ENCODE measurements at places on chromosomes 3 and 15.

GRCh38 chr3:49799761-49800160, at the start of gene CDHR4:
CDHR4 (minus strand) TSS chr3:49799873; CDS start chr3:49799812, 61 bp downstream.
- no peak for DNase-seq

DNA sequence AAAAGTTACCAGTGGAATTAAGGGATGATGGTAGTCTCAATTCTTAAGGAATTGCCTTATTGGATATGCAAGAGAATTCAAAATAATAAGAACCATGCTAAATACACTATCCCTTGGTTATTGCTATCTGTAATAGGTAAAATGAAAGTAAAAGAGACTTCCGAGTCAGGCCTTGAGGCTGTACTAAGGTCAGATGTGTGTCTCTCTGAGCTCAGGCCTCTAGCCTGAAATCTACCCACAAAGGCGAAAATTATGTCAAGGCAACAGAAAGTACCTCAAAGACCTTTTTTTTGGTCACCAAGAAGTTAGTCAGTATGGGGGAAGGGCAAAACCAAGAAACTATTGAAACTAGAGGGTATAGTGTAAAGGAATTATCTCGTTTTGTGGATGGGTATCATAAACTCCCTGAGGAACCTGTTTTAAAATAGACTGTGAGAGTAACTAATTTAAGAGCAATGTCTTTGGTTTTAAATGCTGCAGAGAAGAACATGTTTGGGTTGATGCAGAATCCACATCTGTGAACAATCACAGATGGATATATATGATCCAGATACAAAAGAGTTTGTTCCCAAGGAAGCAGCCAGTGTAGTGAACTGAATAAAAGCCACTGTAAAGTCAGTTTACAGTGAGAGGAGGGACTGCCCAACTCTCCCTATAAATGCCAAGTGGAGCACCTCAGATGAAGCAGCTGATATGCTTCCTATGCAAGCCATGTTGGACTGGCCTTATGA, 382.3 kb upstream of the SEMA6D start:
- no peak for DNase-seq

DNA sequence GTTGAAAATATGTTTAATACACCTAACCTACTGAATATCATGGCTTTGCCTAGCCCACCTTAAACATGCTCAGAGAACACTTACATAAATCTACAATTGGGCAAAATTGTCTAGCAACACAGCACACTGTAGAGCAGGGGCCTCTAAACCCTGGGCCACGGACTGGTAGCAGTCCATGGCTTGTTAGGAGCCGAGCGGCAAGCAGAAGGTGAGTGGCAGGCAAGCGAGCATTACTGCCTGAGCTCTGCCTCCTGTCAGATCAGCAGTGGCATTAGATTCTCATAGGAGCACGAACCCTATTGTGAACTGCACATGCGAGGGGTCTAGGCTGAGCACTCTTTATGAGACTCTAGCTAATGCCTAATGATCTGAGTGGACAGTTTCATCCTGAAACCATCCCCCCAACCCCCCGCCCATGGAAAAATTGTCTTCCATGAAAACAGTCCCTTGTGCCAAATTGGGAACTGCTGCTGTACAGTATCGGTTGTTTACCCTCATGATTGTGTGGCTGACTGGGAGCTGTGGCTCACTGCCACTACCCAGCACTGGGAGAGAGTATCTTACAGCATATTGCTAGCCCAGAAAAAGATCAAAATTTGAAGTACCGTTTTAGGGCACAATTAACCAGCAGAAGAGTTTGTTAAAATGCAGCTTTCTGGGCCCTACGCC, 26.1 kb downstream of the CMSS1 start:
- DNase-seq = no peak

DNA sequence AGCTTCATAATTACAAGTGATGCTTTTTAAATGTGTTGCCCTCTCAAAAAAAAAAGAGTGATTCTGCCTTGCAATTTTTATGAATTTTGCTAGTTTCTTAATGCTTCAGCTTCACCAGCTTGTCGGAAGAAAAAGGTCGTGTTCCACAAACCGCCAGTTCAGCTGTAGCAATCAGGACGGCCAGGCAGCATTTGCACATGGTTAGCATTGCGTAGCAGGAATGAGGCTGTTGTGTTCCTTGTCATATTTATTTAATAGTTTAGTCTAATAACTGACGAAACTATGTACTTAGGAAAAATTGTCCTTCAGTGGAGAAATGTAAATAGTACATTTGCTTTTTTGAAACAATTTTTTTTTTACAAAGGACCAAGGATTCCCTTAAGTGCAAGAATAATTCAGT, 64.9 kb upstream of the SELENOK start:
- no peak for DNase-seq

- no peak for DNase-seq
Observed at GRCh38 chr3:23826382-23827064, 20.8 kb downstream of the UBE2E1 start.

DNA sequence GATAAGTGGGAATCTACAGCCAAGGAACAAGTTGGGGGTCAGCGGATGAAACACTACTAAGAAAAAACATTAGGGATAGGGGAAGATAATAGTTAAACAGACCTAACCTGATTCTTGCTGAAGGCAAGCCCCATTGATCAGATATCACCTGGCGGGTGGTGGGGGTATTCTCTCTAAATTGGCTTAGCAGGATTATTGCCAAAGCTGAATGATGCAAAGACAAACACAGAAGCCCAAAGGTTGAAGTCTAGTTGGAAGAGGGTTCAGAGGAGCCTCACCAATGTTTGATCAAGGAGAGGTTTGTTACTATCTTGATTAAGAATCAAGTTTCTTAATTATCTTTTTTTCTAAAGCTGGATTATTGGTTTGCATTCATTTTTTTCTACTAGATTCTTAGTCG, 371.9 kb upstream of the CNTN4 start:
- no peak for DNase-seq

DNA sequence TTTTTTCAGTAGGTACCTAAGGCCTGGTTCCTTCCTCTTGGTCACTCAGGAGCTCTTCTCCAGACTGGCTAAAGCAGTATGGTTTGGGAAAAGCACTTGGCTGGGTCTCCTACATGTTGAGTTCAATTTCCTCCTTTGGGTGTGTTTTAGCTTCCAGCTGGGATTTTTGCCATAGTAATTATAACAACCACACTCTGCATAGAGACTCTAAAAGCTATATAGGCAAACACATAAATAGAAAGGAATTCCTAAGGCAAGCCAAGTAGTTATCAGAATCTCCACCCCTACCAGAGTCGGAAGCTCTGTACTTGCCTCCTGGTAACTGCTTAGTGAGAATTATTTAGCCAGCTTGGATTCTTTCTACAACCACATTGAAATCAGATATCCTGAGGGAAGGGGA, 48.6 kb downstream of the FOXL2 start:
- DNase-seq = no peak

DNA sequence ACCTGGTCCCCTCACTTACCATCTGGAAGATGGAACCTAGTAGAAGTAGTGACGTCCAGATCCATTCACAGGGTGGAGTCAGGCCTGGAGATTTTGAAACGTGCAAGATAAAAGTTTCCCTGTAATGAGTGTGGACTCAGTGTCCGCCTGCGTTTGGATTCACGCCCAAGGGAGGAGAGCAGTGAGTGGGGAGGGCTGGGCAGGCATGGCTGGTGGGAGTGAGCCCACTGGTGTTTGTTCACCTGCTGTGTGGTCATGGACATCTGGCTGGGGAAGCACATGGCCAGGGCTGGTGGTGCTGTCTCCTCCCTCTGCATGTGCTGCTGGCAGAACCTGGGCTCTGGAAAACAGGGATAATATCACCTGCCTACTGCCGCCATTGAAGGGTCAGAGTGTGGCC, 37.0 kb downstream of the RLBP1 start:
- DNase-seq = no peak

- DNase-seq = no peak
Observed at GRCh38 chr3:195119461-195120266, 151.3 kb downstream of the XXYLT1 start.

GRCh38 chr3:9193633-9194195, 55.7 kb downstream of the SRGAP3 start:
- no peak for DNase-seq

GRCh38 chr3:179181993-179182551, 33.9 kb downstream of the PIK3CA start:
- no peak for DNase-seq

DNA sequence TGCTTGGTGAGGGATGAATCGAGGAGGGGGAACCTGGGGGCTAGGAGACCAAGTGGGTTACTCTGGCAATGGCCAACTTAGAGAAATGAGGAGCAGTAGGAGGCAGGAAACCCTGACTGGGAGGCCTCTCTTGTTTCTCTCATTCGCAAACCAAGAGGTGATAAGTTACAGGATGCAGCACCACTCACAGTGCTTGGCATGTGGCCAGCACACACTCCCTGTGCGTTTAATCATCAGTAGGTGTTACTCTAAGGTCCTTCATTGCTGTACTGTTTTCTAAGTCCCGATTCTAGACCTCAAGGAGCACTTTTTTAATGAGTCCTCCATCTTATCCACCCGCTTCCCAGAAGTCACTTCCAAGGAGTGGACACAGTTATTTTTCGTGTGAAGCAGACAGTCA, 314.1 kb upstream of the TRIM42 start:
- no peak for DNase-seq

GRCh38 chr3:130488288-130488687, 28.7 kb upstream of the COL6A6 start:
- no peak for DNase-seq

GRCh38 chr3:161177991-161178390, 43.1 kb upstream of the NMD3 start:
- DNase-seq = no peak

- DNase-seq = no peak
Observed at GRCh38 chr15:95027981-95028380, 796.6 kb downstream of the MCTP2 start.

DNA sequence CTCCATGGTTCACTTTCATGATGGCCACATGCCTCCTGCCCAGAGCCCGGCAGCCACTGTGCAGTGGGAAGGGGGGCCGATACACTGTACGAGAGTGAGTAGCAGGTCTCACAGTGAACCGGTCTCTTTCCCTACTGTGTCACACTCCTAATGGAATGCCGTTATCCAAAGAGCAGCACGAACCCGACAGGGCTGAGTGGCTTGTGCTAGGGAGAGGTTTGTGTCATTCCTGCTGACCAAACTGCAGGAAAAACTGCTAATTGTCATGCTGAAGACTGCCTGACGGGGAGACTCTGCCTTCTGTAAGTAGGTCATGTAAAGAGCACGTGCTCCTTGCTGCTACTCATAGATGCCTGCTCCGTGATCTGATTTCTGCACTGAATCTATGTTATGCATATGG, 105.1 kb downstream of the ARPP21 start:
- no peak for DNase-seq

DNA sequence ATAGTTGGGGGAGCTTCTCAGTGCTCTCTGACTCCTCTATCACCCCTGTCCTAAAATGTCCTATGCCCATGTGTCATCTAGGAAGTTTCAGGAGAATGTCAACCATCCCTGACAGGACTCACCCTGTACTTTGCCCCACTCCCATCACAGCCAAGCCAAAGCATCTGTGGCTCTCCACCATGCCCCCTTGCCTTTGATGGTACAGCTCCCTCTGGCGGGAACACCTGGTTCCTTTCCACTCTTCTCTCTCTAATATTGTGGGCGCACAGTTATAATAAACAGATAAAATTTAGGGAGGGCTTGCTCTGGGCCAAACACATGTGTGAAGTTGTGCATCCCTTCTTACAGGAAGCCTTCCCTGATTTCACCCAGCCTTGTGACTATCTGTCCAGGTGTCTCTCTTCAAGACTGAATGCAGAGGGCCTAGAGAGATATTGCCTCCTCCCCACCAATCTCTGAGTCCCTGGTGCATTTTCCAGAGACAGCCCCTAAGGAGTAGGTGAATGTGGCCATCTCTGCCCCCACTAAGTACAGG, 62.8 kb downstream of the ISG20 start:
- DNase-seq = peak; percentile 70

DNA sequence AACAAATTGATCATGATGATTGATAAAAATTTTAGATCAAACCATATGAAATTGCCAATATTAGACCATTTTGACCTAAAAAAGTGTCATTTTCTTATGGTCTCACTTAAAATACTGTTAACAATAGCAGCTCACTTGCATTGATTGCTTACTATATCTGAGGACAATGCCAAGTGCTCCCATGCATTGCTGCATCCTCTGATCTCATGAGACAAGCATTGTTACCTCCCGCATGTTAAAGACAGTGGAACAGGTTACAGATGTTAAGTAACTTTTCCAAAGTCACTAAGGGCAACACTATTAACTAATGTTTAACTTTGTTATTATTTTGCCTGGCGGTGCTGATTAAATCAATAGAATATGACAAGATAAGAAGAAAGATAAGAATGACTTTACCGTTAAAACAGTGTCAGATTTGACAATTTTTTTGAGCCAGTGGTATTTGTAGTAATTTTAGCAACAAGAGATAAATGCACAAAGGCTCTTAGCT, 69.3 kb downstream of the PPM1L start:
- no peak for DNase-seq

DNA sequence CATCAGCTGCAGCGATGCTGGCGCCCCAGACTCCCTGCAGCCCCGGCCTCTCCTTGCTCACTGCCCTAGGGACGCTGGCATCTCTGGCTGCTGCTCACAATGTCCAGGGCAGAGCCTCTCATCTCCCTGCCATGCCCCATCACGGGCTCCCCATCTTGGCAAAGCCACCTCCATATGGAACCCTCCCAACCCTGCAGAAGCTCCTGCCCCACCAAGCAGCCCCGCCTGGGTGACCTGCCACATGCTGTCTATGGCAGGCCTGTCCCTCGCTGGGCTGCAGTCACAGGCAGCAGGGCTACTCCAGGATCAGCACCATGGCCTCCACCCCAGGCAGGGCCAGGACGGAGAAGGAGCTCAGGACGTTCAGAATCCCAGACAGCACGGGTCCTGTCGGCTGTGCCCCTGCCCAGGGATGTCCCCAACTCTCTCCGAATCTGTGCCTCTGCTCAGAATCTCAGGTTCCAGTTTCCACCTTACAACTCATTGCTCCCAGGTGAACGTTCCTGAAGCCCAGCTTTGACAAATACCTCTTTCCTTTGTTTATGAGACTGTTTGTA, 58.4 kb downstream of the PLXNA1 start:
- DNase-seq = no peak

- DNase-seq = no peak
Observed at GRCh38 chr15:34311563-34311962, 26.0 kb downstream of the SLC12A6 start.

DNA sequence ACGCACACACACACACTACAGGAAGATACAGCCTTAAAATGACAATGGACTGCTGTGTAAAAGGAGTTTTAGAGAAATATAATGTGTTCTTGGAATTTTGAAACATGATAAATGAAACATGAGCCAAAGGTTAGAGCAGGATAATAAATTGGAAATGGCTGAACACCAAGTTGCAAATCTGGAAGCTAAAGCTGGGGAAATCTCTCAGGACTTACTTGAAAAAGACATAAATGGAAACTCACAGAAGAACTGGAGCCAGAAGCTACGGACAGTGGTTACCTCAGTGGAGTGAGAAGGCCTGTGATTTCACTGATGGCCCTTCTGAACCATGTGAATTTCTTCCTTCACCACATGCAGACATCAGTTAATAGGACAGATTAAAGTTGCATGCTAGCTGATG, 37.3 kb upstream of the ATP10A start:
- no peak for DNase-seq

DNA sequence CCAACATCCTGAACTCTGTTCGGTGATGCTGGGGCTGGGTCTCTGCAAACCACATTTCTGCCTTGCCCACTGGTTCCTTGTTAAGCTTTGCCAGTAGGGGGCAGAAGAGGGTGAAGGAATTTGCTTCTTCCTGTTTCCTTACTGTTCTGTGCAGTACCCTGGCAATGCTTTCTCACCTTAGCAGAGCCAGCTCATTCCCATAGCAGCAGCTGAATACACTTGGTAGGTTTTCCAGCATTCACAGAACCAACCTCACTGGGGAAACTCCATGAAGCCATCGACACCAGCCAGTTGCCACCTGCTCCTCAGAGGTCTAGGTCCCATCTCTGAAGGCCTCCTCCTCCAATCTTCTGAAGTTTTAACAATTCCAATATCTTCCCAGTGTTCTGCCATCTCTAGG, 308.4 kb downstream of the PDCD6IP start:
- DNase-seq = peak; percentile 33
